ENCODE measurements at places on chromosomes 4 and X.

DNA sequence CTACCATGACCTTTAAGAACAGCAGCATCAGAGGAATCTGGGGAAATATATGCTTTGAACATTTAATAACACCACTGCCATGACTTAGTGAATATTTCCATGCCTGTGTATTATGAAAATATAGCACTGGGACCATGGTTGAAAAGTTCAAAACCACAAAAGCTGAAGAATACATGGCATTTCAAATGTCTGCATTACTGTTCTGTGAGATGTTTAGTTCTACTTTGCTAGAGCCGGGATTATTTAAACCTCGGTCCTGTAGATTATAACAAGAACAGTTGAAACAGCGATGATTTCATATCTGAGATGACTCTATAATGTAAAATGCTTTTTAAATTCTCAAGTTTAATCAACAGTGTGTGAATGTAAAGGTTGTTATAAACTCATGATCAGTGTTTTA is 126.7 kb upstream of the AGA start:
- no peak for DNase-seq

GRCh38 chr4:55340266-55340665 is 5.8 kb upstream of the SRD5A3 start:
- DNase-seq = no peak

DNA sequence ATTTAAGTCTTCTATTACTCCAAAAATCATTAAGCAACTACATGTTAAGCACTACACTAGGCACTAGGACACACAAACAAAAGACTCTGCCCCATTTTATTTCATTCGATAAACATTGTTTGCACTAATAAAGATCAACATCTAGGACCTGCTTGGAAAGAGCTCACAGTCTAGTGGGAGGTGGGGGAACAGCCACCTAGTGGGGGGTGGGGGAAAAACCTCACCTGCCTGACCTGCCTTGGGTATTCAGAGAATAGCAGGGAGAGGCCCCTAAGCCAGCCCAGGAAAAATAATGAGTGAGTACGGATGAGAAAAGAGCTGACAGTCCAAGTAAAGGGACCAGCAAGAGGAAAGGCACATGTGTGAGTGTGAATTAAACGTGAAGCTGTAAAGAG is 52.2 kb downstream of the PRDM5 start:
- DNase-seq = no peak

GRCh38 chr4:183807420-183808096 is 97.5 kb upstream of the STOX2 start:
- DNase-seq = no peak

DNA sequence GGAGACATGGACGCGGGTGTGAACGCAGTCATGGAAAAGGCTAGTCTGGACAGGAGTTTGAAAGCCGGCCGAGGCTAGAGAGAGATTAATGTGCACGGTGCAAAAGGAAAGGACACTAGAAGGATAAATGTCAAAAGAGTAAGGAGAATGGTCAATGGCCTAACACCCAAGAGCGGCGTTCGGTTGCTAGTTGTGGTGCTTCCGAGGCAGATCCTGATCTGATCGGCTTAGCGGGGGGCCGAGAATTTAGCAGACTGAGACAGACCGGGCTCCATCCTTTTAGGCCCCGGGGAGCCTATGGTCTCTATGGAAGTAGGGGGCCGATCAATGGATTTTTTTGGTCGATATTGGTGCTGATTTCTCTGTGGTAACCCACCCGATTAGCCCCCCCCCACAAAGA is 6.9 kb downstream of the GAGE10 start:
- no peak for DNase-seq

DNA sequence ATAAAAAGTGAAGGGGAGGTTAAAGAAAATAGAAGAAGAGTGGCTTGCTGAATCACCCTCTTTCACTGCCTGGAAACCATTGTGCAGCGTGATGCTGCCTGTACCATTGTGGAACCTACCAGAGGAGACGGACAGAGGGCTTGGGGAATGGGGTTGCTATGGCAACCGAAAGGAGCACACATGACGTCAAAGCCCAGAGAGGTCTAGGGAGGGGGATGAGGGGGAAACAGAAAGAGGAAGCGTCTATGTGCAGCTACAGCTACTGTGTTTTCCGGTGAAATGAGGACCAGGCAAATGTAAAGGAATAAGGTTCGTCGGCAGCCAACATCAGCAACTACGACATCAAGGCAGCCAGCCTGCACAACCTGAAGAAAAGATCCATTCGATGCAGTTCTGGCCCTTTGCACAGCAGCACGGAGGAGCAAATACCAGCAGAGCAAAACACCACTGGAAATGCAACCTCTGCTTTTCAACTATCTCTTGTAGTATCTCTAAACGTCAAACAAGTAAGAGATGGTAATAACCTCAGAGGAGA is at the start of gene MAPK10:
Gene MAPK10 (minus strand): TSS at position 110 of the 535 bp plus-strand sequence.
- DNase-seq = peak; percentile 65

- DNase-seq = peak; percentile 39
Measured at GRCh38 chrX:153667956-153668396, 5.6 kb downstream of the PNCK start.

DNA sequence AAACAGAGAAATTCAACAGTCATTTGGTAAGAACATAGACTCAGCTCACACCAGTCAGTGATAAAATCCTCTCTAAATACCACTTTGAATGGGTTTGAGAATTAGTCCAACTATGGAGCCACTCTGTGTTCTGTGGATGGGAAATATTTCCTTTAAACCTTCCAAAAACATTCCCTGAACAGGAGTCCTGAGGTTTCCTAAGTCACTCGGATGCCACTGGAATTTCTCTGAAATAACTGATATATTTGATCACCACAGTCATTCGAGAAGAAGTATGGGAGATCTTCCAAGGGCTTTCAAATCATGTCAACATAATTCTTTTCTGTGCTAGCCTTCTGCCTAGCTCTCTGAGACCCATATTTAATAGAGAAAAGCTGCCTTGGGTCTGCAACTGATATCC is 958.6 kb downstream of the STIM2 start:
- DNase-seq = no peak

DNA sequence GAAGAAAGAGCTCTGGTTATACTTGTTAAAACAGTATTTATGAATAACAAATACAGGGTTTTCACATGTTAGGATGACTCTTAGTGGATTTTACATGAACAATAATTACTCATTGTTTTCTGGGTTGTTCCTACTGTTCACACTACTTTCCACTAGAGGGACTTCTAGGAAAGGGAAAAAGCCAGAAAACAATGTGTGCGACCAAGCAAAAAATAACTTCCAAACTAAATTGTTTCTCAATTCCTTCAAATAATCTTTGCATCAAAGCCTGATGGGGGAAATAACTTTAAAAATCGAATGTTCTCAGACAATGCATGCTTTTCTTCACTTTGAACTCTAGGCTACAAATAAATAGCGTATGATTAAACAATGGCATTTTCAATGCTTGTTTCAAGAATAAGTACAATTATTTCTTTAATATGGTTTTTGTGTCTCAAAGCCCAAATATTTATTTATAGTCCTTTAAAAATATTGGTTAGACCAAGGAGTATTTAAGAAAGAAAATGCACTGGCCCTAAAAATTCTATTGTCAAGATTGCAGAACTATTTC is 72.1 kb upstream of the ETNPPL start:
- DNase-seq = no peak

- DNase-seq = peak; percentile 28
Measured at GRCh38 chr4:155795991-155796390, 37.2 kb downstream of the GUCY1B1 start.

GRCh38 chr4:157225096-157225495 is 4.6 kb downstream of the GRIA2 start:
- no peak for DNase-seq

GRCh38 chr4:75718529-75718928 is 5.8 kb upstream of the USO1 start:
- DNase-seq = no peak

GRCh38 chr4:57342411-57342810 is 232.2 kb upstream of the IGFBP7 start:
- DNase-seq = no peak

DNA sequence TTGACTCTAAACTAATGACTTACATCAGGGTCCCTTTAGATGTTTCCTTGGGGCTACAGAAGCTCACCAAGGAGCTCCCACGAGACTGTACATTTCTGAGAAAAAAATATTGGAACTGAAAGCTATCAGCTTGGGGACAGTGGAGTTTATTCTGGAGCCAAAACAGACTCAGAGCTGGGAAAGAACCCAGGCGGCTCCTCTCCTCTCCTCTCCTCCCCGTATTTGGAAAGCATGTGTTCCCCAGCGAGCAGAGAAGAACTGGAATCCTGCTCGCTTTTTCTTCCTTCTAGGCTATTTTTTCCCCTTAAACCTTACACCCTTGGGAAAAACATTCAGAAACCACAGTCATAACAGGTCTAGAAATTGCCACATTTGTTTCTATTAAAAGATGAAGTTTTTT is 4.3 kb upstream of the MAP7D3 start:
- DNase-seq = no peak

DNA sequence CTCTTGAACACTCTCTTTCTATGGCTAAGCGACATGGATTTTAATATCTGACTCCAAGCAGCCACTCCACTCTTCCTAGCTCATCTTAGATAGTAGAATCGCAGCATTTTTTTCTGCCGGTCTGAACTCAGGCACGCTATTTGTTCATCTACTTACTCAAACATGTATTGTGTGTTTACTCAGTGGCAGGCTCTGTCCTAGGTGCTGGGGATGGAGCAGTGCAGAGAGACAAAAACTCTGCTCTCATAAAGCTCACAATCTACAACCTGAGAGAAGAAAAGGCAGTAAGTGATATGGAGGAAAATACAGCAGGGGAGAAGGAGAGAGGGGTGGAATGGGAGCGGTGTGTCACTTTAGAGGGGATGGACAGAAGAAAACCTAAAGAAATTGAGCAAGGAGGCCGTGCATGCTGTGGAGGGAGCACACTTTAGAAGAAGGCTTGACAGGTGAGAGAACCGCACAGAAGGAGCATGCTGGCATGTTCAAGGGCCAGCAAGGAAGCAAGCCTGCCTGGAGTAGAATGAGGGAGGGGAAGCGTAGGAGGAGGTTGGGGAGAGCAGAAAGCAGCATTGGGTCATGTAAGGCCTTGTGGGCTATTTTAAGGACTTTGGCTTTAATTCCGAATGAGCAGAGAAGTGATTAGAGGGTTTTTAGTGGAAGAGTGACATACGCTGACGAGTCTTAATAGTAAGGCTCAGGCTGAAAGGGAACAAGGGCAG is 132.0 kb downstream of the ANK2 start:
- no peak for DNase-seq

- DNase-seq = no peak
Measured at GRCh38 chr4:171985129-171985528, 171.9 kb downstream of the GALNTL6 start.

DNA sequence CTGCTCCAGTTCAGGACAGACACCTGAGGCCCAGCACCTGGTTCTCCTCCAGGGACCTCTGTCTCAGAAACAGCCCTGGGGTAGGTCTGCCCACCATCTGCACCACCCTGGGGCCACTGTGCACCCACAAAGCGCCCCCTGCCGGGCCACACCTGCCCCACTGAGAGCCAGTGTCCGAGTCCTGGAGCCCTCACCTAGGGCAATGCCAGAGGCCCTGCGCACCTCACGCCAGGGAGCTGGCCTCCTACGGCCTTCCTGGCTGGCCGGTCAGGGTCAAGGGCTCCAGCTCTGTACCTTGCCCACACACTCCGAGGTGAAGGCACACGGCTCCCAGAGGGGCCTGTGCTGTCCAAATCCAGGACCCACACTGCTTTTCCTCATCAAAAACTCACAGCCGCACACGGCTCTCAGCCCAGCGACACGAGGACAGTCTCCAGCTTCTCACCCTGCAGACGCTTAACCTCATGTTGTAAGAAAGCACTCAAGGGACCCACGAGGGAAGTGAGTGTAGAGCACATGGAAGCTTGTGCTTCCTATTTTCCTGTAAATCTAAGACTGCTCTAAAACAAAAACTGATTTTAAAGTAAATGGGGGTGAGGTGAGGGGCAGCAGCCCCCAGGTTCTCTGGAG is 5.4 kb downstream of the CTBP1 start:
- DNase-seq = no peak

DNA sequence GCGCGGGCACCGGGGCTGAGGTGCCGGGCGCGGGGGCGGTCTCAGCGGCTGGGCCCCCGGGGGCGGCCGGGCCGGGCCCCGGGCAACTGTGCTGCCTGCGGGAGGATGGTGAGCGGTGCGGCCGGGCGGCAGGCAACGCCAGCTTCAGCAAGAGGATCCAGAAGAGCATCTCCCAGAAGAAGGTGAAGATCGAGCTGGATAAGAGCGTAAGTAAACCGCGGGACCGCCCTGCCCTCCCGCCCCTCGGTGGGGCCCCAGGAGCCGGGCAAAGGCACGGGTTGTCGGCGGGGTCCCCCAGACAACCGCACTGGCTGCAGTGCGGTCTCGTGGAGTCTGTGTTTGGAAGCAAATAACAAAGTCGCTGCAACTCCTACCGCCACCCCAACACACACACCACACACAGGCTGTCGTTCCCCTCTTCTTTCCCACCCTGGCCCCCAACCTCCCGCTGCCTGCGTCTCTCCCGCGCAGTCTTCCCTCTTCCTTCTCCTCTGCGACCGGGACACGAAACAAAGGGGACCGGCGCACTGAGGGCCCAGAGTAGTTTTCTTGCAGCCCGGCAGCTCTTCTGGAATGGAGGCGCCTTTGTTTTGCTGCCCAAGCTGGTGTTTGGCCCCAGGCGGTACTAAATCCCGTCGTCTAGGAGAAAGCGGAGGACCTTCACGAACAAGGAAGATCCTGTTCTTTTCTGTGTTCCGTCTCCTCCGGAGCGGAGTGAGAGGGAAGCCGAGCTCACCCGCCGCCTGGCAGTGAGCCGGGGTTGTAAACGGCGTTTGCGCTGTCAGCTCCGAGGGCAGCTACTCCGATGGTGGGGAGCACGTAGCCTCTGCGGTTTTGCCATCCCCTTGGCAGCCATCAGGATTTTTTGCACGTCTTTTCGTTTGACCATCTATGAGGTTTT is 788 bp downstream of the SAP30 start:
- no peak for DNase-seq

DNA sequence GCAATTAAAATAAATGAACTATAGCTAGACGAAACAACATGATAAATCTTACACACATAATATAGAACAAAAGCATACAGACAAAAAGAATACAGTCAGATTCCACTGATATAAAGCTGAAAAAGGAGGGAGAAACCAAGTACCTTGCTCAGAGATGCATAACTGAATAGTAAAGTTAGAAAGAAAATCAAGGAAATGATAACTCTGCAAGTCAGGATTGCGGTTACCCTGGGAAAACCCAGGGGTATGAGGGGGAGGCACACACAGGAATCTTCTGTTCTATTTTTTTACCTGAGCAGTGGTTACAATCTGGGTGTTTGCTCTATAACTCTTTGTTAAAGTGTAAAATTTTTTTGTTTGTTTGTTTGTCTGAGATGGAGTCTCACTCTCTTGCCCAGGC is 209.1 kb downstream of the CBR4 start:
- DNase-seq = no peak

DNA sequence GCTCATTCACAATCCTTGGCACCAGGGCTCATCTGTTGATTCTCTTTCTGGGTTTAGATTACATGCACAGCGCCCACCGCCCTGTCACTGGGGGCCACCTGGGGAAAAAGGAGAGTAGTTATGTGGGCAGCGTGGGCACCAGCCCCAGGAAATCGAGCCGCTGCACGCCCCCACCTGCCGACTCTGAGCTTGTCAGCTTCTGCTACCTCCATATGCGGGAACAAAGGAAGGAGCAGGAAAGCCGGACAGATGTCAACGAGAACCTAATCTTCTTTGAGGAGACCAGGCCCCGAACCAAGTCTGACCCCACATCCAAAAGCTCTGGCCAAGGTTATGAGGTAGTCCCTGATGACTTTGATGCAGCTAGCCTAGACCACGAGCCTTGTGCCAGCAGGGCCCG is 31.0 kb upstream of the PRPS1 start:
- no peak for DNase-seq

All from Jurkat, Clone E6-1 (cell line).